Stimulated activated naive B cell treated with anti-CD40 and anti-IgM and Interleukin-4, amounts not matched to agents 10 μg/mL and 1 μg/mL and 100 μg/mL, for 72 hours (primary cell): ENCODE measurements at places on chromosomes 6 and 20.

GRCh38 chr6:23106951-23107350, 537.6 kb downstream of the HDGFL1 start:
- DNase-seq, result no peak

DNA sequence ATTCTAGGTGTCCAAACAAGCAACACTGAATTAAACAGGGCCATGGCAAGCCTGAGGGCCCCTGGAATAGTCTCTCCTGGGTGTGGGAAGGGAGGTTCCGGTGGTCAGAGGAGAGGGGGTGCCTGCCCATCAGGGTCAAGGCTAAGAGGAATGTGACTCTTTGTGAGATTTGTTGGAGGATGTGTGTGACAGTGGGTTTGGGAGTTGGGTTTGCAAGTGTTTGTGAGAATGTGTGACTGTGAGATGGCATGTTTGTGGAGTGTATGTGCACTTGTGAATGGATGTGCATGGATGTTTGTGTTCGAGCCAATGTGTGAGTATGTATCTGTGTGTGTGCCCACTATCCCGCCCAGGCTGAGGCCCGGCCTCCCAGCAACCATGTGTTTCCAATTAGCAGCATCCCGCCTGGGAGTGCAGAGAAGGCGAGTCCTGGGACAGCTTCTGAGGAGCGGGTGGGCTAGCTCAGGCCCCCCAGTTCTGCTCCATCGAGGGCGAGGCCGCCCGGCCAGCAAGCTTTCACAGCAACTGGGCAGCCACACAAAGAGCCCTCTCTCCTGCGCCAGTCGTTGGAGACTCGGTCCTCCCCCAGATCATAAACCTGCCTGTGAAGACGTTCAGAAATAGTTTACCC, 12.6 kb downstream of the FOXC1 start:
- no peak for DNase-seq

GRCh38 chr6:12062605-12063004, 50.5 kb downstream of the HIVEP1 start:
- no peak for DNase-seq

GRCh38 chr6:143295932-143296331, 154.6 kb downstream of the ADAT2 start:
- DNase-seq, result no peak

DNA sequence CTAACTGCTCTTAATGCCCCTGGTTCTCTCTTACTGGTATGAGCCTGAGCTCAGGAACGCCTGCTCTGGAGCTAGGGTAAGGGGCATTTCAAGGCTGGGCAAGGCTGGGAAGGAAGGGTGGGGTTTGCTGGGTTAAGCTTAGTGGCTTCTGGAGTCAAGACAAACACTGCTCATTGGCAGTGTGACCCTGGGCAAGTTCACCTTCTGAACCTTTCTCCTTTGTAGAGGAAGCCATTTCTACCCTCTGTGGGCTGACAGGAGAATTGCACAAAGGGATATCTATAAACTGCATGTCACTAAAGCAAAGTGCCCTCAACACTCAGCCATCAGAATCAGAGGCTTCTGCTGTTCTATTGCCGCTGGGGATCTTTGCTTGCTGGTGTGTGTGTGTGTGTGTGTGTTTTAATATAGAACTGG, 20.3 kb upstream of the LRRN4 start:
- no peak for DNase-seq
